ENCODE measurements at places on chromosomes 12 and 14.

- peak; percentile 64 for DNase-seq
Observed at GRCh38 chr14:58107947-58108552, 44.0 kb downstream of the ARMH4 start.

DNA sequence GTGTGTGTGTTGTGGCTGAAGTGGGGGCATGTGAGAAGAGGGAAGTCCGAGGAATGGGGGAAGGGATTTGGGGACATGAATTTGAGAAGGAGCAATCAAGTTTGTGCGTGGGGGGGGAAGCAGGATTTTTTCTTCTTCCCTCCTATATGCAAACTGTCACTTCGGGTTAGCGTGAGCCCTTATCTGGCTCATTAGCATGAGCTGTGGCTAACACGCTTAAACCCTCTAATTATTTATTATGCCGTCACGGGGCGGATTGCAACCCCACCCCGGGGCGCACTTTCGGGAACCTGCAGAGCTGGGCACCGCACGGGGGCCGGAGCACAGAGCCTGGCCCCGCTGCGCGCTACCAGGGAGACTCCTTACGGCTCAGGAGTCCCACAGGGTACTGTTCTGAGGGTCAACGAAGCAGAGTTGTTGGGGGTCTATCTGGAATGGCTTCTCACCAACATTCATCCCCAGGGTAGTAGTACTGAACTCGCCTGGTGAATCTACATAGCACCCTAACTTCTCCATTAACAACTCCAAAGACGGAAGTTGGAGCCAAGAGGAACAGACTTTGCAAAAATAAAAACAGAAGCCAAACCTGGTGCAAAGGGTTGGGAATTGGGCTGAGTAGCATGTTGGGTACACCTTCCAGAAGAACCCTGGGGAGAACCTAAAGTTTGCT, 6.4 kb upstream of the ASCL1 start:
- peak; percentile 22 for DNase-seq

GRCh38 chr12:69170293-69170692, 69.1 kb upstream of the CPSF6 start:
- no peak for DNase-seq

DNA sequence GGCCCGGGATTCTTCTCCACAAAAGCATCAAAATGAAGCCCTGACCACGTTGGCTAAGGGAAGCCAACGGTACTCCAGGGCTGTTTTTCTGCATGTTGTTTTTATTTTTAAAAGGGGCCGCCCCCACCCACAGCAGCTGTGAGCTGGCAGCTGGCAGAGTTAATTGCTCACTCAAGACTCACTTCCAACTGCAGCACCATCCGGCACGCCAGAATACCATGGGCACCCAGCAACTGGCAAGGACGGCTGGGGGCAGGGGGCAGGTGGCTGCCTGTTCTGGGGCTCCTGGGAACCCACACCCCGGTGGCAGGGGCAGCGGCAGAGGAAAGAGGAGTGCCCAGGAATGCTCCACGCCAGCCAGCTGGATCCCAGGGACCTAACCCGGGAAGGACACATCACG, 44.3 kb downstream of the NCOR2 start:
- DNase-seq = no peak

GRCh38 chr12:108468196-108468968, 46.7 kb upstream of the FICD start:
- DNase-seq = peak; percentile 81

DNA sequence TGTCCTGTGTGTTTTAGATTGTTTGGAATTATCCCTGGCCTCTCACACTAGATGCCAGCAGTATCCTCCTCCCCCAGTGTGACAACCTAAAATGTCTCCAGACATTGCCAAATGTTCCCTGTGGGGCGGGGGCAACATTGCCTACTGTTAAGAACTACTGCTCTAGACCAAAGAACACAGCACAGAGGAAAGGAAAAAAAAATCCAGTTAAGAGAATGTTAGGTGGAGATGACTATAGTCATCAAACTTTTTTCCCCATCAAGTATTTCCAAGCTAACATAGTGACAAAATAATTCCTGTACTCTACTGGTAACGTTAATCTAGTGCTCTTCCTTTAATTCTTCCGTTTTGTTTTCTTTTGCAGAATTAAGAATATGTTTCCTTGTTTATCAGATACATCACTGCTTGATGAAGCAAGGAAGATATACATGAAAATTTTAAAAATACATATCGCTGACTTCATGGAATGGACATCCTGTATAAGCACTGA, 3.5 kb downstream of the CDKN1B start:
- DNase-seq = no peak

DNA sequence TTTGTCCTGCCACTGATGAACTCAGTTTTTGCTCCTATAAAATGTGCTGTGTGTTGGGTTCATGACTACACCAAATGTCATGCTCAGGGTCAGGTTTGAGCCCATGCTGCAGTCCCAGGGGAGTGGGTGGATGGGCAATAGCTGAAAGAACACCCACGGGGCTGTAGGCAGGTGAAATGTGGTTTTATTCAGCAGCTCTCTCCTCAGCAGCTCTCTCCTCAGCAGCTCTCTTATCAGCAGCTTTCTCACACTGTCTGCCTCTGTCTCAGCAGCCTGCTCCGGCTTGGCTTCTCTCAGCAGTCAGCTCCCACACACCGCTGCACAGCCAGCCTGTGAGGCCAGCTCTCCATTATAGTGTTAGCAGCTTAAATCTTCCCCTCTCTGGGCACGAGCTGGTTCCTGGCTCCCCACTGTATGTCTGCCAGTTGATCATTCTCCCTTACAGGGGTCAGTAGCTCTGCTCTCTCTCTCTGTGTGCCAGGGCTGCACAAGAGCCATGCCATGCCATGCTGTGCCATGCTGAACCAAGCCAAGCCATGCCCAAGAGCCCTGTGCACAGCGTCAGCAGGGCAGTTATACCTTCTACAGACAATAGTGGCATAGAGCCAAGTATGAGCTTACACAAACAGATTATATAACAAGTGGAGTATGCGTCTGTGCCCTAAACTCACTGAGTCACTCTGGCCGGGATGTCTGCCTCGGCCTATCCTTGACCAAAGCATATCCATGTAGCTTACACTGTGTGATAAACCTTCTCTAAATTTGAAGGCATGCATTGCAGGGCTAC, 303.3 kb upstream of the TMPO start:
- DNase-seq = no peak

GRCh38 chr12:67039995-67040860, 228.9 kb upstream of the CAND1 start:
- DNase-seq = no peak

- DNase-seq = no peak
Observed at GRCh38 chr12:109638735-109639134, 65.1 kb downstream of the MVK start.

DNA sequence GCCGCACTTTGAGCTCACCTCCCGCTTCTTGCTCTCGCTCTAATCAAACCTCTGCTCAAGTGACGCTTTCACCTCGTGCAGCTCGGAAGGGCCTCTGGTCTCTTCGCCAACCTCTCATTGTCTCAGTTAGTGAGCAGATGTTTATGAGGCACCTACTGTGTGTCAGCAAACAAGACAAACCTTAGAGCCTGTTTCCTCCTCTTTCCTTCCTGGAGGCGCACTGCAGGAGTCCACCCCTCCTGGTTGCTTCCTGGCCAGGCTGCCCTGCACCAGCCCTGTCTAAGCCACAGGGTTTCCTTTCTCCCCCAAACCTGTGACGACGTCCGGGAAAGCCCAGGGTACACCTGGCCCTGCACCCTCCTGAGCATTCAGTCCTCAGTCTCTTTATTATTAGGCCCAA, 84.2 kb downstream of the PHETA1 start:
- DNase-seq = no peak

GRCh38 chr12:76041406-76041805, 9.8 kb upstream of the PHLDA1 start:
- DNase-seq = no peak

DNA sequence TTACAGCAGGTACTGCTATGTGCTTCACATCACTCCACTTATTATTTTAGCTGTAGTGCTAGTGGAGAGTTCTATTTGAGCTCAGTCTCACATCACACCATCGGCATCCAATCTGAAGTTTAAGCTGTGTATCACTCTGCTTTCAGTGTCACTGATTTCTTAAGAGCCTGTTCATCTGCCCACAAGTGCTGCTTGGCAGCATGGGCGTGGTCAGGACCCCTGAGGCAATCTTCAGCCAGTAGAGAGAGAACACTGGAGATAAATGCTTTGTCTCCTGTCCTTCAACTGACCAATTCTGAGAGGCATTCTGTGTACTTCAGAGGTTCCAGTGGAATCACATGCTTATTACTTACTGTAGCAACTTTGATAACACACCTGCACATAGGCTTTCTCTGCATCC, 728.8 kb downstream of the RPS29 start:
- DNase-seq = peak; percentile 16

DNA sequence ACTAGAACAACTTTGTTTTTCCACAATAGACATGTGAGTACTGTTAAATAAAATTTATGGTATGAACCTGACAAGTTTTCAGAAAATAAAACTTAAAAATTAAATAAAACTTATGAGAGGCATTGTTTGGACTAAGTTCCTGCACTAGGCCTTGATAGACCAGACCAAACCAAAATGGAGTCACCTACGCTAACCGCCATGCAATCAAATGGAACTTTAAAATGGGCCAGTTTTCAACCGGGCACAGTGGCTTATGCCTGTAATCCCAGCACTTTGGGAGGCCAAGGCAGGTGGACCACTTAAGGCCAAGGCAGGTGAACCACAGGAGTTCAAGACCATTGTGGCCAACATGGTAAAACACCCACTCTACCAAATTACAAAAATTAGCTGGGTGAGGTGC, 5.1 kb upstream of the RFC5 start:
- DNase-seq = no peak

DNA sequence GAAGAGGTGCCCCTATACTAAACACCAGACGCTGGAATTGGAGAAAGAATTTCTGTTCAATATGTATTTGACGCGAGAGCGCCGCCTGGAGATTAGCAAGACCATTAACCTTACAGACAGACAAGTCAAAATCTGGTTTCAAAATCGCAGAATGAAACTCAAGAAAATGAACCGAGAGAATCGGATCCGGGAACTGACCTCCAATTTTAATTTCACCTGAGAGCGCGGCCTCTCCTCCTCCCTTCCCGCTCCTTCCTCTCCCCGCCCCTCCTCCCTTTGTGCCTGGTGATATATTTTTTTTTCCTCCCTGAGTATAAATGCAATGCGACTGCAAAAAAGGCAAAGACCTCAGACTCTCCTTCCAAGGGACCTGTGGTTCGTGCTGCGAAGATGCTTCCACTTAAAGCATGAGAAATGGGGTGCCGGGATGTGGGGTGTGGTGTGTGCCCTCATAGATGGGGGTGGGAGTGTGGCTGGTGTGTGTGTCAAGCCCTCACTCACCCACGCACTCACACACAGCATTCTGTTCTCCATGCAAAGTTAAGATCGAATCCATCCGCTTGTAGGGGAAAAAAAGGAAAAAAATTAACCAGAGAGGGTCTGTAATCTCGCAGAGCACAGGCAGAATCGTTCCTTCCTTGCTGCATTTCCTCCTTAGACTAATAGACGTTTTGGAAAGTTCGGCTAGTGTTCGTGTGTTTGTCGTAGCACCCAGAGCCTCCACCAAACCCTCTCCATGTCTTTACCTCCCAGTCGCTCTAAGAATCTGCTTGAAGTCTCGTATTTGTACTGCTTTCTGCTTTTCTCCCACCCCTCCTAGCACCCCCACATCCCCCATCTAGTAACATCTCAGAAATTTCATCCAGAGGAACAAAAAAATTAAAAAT, 4.5 kb downstream of the HOXC10 start:
- DNase-seq = peak; percentile 71

DNA sequence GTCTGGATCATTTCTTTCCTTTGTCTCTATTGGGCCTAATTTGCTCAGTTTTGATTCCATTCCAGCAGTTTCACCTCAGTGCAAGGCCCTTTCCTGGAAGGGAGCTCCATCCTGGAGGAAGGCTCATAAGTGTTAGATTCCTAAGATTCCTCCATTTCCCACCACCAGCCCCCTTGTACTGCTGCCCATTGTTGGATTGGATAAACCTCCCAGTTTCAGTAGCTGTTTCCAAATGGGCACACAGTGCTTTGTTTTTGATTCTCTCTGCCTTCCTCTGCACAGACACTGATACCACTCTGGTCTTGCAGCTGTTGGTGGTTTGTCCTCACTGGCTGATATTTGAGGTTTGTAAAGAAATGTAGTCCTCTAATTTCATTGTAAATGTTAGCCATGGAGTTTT, 158.9 kb downstream of the SLC15A5 start:
- peak; percentile 47 for DNase-seq

Data from neural progenitor cell (in vitro differentiated cells).